ENCODE measurements at places on chromosomes 5 and 9.

DNA sequence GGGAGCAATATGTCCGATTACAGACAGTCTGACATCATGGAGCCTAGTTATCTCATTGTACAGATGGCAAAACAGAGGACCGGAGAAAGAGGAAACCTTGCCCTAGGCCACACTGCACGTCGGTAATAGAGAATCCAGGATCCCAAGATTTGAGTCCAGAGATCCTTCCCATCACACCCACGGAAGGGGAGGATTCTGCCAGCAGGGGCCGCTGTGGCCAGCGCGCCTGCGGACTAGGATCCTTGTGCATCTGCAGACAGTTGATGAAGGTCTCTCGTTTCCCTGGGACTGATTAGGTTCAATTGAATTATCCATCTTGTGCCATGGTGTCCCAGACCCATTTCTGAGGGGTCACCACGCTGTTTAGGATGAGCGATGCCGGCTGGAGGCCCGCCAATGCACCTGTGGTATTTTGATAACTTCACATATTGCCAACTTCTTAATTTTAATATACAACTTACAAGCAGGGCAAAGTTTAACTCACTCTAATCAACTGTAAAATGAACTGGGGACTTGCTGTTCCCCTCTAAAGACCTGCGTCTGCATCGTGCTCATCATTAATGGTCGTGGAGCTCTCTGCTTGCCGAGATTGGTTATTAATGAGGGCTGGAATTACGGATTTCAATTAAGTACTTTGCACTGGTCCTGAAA is 592.7 kb upstream of the BRINP1 start:
- DNase-seq, result no peak

DNA sequence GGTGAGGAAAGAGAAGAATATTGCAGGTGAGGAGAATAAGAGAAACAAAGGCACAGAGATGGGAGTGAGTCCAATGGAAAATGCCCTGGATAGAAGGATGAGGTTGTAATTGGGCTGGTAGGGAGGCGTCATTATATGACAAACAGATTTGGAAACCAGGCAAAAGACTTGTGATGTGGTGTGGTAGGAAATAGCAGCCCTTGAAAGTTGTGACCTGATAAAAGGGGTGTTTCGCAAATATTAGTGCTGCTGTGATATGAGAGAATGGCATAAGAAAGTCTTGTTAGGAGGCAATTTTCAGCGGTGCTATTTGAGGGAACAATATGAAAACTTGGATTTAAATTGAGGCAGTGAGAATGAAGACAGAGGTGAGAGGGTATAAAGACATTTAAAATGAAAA is 217.5 kb upstream of the ACTBL2 start:
- no peak for DNase-seq

DNA sequence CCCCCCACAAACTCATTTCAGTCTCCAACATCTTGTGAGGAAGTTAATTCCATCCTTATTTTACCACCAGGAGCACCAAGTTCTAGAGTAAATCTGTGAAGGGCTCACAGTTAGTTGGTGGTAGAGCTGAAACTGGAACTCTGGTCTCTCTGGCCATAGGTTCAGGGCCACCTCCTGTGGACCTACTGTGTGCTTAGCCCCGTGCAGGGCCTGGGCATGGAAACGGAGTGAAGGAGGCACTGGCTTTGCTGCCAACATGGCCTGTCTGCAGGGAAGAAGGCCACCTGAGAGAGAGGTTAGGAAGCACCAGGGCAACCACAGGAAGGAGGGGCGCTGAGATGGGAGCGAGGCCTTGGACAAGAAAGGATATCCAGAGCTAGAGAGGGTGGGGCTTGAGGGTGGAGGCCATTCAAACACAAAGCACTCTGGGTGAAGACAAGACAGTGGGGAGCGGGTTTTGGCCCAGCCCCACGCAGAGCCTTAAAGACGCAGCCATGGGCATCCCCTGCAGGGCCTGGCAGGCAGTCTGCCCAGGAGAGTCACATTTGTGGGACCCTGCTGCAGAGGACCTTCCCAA is 16.0 kb upstream of the DAB2IP start:
- DNase-seq, result no peak

- DNase-seq, result no peak
Measured at GRCh38 chr5:160387445-160387844, 12.4 kb downstream of the FAM200C start.

DNA sequence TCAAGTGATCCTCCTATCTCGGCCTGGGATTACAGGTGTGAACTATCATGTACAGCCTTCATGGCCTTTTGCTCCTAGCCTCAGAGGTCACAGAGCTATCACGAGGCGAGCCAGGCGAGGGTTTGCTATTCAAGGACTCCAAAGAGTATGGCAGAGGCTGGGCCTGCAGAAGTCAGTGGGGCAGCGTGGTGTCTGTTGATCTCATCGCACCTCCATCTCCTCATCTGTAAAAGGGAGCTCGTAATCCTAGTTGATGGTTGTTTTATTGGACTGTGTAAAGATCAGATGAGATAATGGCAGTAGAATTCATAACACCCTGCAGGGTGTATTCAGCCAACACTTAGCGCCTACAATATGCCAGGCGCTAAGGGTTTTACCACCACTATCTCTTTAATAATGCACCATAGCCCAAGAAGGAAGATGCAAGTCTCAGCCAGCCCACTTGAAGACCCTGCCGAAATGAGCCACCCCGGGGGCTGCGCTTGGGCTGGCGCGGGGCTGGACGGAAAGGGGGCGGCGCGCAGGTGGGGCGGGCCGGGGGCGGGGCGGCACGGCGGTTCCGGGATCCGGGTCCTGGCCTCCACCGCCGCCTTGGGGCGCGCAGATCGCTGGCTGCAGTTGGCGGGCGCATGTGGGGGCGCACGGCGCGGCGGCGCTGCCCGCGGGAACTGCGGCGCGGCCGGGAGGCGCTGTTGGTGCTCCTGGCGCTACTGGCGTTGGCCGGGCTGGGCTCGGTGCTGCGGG is at the start of gene GALNT12:
TSS of gene GALNT12 (plus strand) at position 601 of the 744 bp plus-strand sequence. CDS start at position 630, 29 bp downstream.
- no peak for DNase-seq

DNA sequence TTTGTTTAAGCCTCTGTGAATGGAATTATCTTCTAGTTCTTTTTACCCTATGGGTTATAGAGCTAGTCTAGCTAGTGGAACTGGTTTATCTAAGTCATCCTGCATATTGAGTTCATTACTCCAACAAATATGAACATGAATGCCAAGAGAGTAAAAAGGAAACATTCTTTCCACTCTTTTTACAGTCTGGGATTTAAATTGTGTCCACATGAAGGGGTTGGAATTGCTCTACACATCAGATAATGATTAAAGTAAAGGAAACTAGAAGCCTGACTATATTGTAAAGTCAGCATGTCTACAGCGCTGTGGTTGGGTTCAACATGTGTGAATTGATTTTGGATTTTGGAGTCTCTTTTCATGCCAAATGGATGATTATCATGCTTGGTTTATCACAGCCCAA is 173.1 kb downstream of the CCDC171 start:
- no peak for DNase-seq

- no peak for DNase-seq
Measured at GRCh38 chr9:73118898-73119554, 32.6 kb upstream of the ANXA1 start.

- DNase-seq, result no peak
Measured at GRCh38 chr9:81851340-81851739, 76.9 kb upstream of the SPATA31D4 start.

All from stimulated activated CD8-positive, alpha-beta memory T cell treated with anti-CD3 and anti-CD28 coated beads, Interleukin-4, amount 100 ng/mL, for 4 hours (primary cell).